ENCODE measurements at places on chromosomes 1 and 21.

DNA sequence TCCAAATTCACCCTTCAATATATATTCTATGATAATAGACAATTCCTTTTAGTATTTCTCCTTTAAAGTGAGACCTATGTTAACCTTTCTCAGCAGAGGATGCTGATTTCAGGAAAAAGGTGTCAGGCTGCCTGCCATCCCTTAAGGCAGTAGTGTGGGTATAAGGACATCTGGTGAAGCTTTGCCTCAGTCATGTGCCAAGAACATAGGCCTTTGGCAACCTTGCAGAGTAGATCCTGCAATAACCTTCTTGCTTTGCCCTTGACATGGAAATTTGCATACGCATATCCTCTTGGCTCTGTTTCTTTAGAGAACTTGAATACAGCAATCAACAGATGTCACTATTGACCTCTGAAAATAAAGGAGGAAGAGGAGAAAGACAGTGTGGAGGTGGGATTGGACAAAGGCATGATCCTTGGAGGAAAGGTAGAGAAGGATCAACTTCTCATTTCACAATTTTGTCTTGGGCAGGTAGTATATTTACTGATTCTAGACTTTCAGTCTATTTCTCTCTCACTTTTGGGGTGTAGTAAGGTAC, 21.1 kb upstream of the ZRANB2 start:
- no peak for DNase-seq

GRCh38 chr1:61079898-61080336, 2.4 kb upstream of the NFIA start:
- DNase-seq, result no peak

DNA sequence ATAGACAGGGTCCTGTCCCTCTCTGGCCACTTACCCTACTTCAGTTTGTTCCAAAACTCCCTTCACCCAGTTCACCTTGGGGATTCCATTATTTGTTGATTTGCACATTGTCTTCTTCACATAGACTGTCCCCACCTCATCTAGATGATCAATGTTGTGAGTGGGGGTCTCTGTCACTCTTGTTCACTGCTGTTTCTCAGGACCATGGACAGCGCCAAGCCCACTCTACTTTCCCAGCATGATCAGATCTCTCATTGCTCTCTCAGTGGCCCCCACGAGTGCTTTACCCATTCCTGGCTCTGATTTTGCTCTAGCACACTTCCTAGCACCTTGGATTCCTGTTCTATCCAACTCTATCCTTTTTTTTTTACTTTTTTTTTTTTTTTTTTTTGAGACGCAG, 45.4 kb upstream of the IGSF21 start:
- no peak for DNase-seq

GRCh38 chr1:200290010-200290685, 119.7 kb downstream of the ZNF281 start:
- DNase-seq, result no peak

- no peak for DNase-seq
Observed at GRCh38 chr21:37915497-37915911, 753 bp downstream of the KCNJ6 start.

DNA sequence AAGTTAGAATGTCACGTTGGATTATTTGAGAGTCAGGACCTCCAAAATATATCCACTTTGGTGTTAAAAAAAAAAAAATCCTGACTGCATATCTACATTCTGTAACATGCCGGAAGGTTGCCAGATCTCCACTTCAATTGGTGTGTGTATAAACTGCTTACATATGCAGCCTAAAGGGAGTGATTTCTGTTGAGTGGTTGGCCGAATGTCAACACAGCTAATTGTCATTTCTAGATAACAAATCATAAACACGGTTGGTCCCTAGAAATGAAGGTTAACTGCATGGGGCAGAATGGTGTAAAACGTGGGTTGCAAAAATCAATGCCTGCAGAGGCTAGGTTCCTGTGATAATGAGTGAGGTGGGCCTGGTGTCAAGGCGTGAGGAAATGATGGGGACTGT, 15.0 kb upstream of the ROR1 start:
- DNase-seq, result no peak

- DNase-seq, result no peak
Observed at GRCh38 chr1:18319099-18319498, 161.6 kb upstream of the KLHDC7A start.
